Eye (tissue), 1 donor: ENCODE measurements at places on chromosomes 6 and 20.

GRCh38 chr6:152218887-152219286 is 411.4 kb downstream of the ESR1 start:
- DNase-seq, result no peak

GRCh38 chr6:54491431-54491830 is 183.2 kb downstream of the TINAG start:
- no peak for DNase-seq

- no peak for DNase-seq
Measured at GRCh38 chr6:130320908-130321307, 44.9 kb upstream of the TMEM200A start.

GRCh38 chr6:111484633-111484930 is 1.6 kb upstream of the REV3L start:
- no peak for DNase-seq

DNA sequence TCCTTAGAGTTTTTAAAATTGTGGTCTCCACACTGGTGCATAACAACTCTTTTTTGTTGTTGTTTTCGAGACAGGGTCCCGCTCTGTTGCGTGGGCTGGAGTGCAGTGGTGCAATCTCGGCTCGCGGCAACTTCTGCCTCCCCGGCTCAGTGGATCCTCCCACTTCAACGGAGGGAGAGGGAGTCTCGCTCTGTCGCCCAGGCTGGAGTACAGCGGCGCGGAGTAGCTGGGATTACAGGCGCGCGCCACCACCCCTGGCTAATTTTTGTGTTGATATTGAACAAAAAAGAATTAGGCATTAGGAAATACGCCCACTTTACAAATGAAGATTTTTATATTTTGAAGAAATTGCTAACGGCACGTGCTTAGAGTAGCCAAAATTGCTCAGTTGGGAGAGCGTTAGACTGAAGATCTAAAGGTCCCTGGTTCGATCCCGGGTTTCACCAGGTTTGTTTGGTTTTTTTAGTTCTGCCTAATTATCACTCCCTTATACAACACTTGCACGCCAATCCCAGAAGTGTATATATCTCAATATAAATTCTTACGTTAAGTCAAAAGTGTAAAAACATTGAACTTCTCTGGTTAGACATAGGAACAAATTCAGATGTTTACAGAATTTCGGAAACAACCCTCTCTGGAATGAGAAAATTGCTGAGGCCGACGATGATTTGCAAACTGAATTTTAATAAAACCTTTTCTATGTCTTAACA is 159.6 kb downstream of the TRIM27 start:
- DNase-seq, result no peak

- no peak for DNase-seq
Measured at GRCh38 chr6:34519971-34520644, 36.0 kb downstream of the SPDEF start.

- peak; percentile 61 for DNase-seq
Measured at GRCh38 chr20:38109591-38110524, 55.2 kb downstream of the TGM2 start.

- peak; percentile 59 for DNase-seq
Measured at GRCh38 chr6:168247443-168248147, 72.0 kb downstream of the DACT2 start.

GRCh38 chr6:29632789-29633533 is at the start of gene GABBR1:
Gene GABBR1, minus strand, starts transcription at chr6:29633183. Its CDS starts 798 bp downstream, at chr6:29632385.
- DNase-seq, result peak; percentile 98

DNA sequence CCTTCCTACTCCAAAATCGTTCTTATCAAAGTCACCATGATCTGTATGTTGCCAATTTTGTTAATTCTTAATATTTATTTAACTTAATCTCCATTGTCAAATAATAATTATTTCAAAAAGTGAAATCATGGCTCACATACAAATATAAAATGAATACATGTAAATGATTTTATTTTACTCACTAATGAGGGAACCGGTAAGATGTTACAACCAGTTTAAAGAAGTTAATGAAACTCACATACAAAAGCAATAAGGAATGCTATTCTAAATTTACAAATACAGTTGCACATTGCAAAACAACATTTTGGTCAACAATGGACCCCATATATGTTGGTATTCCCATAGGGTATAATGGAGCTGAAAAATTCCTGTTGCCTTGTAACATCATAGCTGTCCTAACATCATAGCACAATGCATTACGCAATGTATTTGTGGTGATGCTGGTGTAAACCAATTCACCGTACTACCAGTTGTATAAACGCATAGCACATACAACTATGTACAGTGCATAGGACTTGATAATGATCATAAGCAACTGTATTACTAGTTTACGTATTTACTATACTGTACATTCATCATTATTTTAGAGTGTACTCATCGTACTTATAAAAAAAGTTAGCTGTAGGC is 6.5 kb upstream of the SLC22A16 start:
- no peak for DNase-seq

DNA sequence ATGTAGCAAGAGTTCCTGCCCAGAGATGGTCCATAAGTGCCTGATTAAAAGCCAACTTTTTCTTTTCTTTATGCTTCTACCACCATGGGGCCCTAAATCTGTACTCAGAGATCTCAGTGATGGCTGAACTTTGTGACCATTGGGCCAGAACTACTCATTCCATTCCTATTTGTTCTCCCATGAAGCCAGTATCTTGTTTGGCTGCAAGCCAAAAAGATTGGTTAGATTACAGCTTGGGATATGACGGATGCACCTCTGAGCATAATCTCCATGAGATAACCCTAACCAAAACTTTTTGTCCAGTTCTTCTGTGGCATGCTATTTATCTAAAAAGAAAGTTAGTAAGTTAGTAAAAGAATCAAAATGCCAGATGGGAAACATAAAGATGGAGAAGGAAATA is 72.2 kb downstream of the PLCB4 start:
- DNase-seq, result no peak

DNA sequence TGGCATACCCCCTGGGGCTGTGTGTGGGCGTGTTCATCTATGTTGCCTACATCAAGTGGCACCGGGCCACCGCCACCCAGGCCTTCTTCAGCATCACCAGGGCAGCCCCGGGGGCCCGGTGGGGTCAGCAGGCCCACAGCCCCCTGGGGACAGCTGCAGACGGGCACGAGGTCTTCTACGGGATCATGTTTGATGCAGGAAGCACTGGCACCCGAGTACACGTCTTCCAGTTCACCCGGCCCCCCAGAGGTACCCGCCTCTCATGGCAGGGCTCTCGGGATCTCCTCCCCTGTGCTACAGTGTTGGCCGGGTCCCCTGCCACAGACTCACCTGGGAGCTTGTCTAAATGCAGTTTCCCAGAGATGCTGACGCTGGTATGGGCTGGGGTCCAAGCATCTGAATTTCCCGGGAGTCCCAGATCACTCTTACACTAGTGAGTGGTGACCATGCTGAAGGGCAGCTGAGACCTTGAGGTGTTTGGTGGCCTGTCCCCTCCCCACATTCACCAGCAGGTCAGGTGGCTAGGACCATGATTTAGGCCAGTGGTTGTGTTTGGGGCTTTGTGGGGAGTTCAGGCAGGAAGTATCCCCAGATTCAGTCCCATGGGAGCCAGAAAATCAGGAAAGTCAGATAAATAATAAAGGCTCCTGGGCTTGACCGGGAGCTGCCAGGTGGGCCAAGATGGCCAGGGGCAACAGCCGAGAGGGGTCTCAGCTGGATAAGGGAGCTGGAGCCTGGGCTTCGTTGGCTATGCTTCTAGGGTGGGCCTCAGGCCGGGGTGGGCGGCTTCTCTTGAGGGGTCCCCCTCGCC is 11.8 kb downstream of the ENTPD6 start:
- no peak for DNase-seq

DNA sequence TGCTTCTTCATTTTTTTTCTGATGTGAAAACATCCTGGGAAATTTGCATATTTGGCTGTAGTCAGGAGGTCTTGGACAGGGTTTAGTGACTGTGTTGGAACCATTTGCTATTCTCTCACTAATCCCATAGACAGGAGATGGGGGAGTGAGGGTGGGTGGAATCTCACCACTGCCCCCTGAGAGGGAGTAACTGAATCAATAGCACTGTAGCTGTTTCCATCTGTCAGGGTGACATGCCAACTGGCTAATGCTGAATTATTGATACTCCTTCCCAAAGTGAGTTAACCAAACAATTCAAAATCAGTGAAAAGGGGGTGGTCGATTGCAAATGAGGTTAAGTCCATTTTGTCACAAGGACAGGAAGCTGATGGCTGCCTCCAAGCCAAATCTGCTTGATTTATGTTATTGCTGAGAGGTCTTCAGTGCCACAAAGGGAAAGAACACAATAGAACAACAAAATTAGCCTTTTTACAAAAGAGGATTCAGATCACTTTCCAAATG is 55.1 kb upstream of the B3GAT2 start:
- peak; percentile 81 for DNase-seq

GRCh38 chr6:89237158-89237557 is 20.0 kb upstream of the GABRR1 start:
- no peak for DNase-seq

- no peak for DNase-seq
Measured at GRCh38 chr6:17899491-17899890, 87.9 kb downstream of the KIF13A start.

GRCh38 chr6:144544266-144544830 is 259.2 kb downstream of the UTRN start:
- no peak for DNase-seq

GRCh38 chr6:98635191-98635590 is 199.2 kb upstream of the POU3F2 start:
- DNase-seq, result no peak

DNA sequence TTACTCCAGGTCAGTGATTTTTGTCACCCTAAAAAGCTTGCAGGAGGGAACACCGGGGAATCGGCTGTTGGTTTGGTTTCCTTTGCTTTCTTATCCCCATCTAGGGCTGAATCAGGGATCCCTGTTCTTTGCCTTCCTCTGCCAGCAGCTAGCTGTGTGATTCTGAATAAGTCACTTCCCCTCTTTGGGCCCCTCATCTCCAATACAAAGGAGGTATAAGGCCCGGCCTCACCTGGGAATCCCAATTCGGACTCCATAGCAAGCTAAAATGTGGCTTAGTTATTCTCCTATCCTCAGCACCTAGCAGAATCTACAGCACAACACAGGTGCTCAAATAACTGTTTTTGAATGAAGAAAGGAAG is 18.5 kb upstream of the ARMC12 start:
- peak; percentile 29 for DNase-seq

DNA sequence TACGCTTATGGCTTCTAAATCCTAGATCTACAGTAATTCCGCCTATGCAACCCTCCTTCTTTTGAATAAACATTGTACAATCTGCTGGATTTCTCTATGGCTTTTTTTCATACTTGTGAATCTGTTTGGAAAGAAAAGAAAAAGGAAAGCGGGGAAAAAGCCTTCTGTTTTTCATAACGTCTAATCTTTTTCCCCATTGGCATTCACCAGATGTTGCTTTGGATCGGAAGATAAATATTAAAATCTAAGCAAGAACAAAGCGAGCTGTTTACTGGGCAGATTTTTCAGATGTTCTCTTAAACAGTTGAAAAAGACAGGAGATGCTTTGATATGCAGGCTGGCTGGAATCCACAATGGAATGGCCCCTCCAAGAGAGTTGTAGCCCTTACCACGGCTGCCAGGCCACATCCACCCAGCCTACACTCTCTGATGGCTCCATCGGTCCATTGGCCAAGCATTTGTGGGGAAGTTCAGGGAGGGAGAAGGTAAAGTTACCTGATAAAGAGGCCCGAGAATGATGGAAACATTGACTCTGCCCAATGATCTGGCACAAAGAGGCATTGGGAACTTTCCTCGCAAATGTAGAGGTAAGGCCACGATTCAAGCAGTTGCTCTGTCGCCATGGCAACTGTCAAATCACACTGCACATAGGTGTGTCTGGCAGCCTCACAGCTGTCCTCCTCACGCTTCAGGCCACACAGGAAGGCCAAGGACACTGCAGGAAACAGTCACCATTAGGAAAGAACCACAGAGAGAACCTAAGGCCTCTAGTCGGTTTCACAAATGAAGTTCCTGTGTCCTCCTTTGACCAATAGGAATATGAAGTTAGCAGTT is 70.3 kb downstream of the PKHD1 start:
- DNase-seq, result peak; percentile 11

- no peak for DNase-seq
Measured at GRCh38 chr6:10837622-10837994, 731 bp downstream of the MAK start.

GRCh38 chr6:52059821-52060220 is 27.6 kb downstream of the PKHD1 start:
- no peak for DNase-seq
